ENCODE measurements at places on chromosomes 5 and 9.

DNA sequence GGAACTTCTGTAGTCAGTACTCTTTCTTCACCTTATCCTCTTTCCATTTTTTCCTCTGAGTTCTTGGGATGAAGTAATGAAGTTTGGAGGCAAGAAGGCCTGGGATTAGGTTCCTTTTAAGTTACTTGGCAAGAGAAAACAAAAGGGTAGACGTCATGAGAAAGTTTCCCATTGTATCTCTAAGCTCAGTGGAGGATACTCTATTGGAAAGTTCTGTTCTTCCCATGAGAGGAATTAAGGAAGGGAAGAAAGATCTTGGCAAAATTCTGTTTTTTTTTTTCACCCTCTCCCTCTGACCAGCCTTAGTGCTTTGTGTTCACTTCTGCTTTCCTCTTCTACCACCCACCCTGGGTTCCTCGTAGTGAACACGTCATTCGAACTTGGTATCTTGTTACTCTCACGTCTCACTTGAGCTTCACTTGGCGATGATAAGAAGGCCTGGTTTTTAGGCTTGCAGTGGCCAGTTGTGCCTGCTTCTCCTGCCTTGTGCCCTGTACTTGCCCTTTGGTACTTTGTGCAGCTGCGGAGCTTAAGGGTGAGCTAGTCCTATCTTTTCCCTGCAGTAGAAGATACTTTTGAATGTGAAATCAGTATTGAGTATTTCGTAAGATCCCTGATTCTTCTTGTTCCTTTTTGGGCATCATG is 67.0 kb downstream of the ARHGAP26 start:
- no peak for DNase-seq

DNA sequence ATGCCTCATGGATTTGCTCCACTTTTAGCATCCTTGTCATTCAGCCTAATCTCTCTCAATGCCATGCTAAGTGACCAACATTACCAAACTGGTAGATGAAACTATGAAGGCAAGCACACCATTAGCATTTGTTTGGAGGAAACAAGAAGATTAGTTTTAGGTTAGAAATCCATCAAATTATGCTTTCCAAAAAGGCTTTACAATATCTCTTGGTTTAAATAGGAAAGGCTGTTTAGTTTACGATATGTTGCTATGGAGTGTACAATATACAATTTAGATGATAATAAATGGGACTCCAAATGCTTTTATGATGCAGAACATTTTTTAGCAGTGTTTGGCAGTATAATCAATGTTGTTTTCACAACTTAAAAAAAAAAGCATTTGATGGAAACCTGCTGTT is 47.8 kb upstream of the CTXN3 start:
- DNase-seq, result no peak

DNA sequence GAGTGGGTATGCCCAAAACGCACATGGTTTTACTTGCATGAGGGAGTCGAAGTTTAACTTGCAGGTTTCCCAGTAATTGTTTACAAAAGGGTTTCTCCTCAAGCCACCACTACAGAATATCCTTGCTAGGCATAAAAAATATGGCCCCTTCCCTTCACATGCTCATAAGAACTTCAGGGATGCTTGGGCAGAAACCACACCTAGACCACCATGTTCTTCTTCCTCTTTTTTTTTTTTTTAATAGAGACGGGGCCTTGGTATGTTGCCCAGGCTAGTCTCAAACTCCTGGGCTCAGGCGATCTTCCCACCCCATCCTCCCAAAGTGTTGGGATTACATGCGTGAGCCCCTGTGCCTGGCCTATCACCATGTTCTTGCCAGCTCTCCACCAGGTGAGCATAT is 18.6 kb upstream of the PLIN2 start:
- DNase-seq, result no peak

DNA sequence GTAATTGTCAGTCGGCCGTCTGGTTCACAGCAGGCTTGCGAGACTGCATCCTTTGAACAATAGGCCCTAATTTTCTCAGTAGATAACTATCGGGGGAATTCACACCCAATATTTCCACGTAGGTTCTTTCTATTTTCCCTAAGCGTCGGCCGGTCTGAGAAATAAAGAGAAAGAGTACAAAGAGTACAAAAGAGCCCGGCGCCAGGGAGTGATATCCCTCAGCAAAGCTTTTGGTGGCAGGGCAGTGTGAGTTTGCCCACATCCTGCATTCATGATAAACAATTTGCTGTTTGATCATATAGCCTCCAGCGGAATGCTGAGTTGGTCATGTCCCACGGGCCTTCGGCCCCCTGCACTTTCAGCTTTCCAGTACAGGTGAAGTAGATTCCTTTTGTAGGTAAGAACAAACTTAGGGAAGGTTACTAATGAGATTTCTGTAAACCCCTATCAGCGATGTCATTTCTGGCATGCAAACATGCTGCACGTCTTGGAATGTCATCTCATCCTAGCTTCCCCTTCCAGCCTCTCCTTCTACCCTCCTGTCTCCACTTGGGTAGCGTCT is 4.7 kb upstream of the PTGR1 start:
- no peak for DNase-seq

DNA sequence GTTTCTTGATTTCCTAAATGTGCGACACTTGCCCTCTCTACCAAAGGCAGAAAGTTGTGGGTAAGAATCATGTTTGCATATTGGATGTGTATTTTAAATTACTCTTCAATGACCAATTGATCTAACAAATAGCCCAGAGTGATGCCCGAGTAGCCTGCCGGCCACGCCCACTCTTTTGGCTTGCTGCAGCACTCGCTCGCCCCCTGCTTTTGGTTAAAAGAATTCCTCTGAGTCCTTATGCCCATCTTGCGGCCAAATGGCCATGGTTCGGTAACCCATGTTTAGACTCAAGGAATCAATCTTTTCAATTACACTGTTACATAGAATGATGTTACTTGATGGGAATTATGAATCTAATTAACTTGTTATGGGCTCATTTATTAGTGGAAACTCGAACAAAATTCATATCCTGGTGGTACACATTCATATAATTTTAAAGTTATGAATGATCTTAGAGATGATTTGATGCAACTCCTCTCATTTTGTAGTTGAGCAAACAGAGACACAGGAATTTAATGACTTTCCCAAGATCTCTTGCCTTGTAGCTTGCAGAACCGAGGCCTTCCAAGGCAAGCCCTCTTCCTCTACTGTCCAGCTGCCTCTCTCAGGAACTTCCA is 36.5 kb downstream of the PPIC start:
- peak; percentile 38 for DNase-seq

GRCh38 chr5:52861368-52861767 is 73.7 kb downstream of the ITGA1 start:
- no peak for DNase-seq

DNA sequence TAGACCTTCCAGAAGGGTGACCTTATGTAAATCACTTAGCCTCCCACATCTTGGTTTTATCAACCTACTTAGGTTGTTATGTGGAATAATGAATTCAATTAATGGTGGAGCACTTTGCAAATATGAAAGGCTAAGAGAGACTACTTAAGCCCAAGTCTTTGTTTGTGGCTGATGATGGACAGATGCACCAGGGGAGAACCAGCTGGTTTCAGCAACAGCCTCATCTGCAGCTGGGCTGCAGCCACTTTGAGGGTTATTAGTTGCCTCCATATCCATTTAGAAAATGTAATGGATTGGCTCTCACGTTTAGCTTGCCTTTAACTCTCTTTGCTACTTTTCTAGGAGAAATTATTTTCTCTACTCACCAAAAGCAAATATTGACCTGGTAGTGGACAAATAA is 146.6 kb downstream of the ESM1 start:
- no peak for DNase-seq

DNA sequence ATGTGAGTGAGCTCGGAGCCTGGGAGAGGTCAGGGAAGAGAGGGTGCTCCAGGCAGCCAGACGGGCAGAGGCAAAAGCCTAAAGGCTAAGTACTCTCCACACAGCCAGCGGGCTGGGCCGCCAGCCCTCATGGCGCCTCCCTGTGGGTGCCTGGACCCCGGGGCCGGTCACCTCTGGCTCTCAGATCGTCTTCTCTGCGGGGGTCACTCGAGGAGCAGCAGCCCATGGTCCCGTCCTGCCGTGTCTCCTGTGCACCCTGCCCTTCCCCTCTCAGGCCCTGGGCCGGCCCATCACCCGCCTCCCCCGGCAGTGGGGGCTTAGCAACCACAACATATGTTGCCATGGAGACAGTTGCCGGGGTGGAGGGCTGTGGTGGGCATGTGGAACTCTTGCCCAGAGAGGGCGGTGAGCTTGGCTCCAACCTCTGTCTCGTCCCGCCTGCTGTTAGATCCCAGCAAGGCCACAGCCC is 4.2 kb downstream of the AK1 start:
- no peak for DNase-seq

DNA sequence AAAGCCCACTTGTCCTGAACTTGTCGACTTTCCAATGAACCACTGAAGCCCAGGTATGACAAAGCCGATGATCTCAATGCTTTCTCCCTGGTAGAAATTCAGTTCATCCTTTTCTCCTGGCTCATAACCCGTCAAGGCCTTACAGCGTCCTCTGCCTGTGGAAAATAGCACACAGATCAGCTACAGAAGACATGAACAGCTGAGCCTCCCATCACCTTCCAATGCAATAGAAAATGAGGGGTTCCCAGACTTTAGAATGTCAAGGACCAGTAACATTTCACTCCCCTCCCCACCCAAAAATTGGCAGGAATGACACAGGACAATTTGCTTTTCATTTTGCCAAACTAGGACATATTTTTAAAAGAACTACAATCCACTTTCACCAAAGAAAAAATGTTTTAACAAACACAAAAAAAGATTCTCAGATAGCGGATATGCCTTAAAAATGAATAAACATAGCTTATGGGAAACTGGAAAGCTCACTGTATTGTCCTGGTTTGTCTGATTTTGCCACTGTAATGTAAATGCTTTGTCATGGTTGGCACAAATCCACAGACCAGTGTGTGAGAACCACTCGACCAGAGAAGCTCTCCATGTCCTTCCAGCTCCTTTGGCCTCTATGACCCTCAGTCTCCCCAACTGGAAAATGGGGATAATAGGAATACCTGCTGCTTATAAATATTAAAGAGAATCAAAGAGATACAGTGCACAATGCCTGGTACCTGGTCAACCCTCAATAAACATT is 24.4 kb downstream of the SH3TC2 start:
- no peak for DNase-seq

- no peak for DNase-seq
These were observed 268.8 kb upstream of the NREP start for GRCh38 chr5:112025757-112026156.
